ENCODE measurements at places on chromosomes 1 and 21.

GRCh38 chr1:66605419-66605997 is 71.6 kb downstream of the SGIP1 start:
- DNase-seq, result no peak

DNA sequence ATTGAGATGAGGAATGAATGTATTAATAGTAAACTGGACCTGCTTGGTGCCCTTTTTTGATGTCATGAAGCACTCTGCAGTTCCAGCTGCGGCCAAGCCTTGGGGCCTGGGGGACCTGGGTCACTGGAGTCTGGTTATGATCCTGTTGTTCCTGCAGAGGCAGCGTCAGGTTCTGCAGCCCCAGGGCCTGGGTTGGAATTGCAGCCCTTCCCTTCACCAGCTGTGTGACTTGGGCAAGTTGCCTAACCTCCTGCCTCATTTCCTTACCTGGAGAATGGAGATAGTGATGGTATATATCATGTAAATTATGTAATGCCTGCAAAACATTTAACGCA is 9.1 kb upstream of the ATP5PO start:
- no peak for DNase-seq

- no peak for DNase-seq
Measured at GRCh38 chr1:224676551-224676950, 60.4 kb downstream of the CNIH3 start.

DNA sequence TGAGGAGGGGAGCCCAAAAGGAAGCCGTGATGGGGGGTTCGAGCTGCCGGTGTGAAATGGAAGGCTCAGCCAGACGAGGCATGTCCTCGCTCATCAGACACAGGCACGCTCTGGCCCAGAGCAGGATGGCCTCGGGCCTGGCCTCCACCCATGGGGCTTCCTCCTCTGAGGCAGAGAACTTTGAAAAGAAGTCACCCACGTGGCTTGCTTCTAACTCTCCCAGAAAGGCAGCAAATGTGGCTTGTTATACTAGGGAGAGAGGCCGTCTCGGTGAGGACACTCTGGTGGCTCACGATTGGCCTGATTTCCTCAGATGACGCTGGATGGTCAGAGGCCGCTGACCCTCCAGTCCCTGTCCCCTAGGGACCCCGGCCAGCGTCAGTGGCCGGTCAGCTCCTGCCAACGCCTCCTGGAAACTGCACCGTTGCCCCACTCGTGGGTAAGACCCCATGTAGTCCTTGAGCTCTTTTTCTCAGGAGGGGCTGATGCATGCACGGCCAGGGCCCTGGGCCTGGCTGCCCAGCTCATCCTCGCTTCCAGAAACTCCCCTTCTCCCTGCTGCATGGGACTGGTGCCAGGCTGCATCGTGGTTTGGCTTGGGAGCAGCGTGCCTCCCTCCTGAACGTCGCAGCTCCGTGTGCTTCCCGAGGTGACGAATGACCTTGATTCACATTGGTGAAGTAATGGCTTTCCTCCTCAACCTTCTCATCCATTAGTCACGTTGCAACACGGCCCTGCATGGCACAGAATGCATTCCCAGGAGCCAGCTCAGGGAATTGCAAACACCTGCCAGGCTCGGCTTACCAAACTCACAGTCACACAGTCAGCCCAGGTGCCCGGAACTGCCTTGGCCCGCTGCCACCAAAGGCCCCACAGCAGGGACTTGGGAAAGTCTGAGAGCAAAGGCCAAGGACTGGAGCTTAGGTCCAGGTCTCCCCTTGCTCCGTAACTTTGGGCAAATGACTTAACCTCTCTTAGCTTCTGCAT is 58.8 kb downstream of the TOMM20 start:
- peak; percentile 62 for DNase-seq

DNA sequence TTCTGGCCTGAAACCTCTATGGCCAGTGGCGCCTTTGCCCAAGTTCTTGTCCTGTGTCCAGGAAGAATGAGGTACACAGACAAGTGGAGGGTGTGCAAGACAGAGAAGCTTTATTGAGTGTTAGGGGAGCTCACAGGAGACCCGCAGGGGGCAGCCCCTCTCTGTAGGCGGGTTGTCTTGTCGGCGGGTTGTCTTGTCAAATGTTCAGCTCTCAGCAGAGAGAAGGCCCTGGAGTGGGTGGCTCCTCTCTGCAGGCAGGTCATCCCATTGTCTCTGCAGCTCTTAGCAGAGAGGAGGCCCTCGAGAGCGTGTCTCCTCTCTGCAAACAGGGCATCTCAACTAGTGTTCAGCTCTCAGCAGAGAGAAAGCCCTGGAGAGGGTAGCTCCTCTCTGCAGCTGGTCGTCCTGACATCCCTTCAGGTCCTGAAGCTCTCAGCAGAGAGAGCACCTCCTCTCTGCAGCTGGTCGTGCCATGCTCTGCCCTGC is 11.0 kb downstream of the COL6A2 start:
- DNase-seq, result no peak

DNA sequence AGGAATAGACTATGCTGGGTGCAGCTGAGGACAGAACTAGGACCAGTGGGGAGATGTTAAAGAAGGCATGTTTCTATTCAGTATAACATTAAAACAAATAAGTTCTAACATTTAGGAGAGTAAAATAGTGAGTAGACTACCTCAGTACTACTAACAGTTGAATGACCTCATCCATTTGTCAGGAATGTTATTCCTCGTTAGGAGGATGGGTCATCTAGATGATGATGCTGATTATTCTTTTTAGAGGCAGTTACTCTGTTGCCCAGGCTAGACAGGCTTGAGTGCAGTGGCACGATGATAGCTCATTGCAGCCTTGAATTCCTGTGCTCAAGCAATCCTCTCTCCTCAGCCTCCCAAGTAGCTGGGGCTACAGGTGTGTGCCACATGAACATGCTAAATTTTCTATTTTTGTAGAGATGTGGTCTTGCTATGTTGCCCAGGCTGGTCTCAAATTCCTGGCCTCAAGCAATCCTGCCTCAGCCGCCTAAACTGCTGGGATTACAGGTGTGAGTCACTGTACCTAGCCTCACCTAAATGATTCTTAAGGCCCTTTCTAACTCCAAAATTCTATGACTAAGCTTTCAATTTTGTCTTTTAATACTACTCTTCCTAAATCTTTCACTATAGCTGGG is 9.3 kb downstream of the EEIG2 start:
- no peak for DNase-seq

- no peak for DNase-seq
Measured at GRCh38 chr1:210696709-210697108, 368.0 kb downstream of the HHAT start.

- no peak for DNase-seq
Measured at GRCh38 chr1:60696512-60696911, 385.8 kb upstream of the NFIA start.

DNA sequence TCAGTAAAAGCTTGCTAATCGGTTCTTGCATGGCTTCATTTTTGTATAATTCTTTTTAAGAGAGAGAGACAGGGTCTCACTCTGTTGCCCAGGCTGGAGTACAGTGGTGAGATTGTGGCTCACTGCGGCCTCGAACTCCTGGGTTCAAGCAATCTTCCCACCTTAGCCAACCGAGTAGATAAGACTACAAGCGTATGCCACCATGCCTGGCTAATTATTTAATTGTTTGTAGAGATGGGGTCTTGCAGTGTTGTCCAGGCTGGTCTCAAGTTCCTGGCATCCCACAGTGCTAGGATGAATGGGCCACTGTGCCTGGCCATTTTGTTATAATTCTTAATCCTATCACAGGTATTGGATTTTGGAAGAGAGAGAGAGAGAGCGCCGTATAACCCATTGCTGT is 23.4 kb downstream of the RCAN3 start:
- DNase-seq, result no peak

- DNase-seq, result no peak
Measured at GRCh38 chr21:23664193-23664694, 1943.0 kb downstream of the MRPL39 start.

GRCh38 chr1:182283746-182284544 is 107.6 kb downstream of the GLUL start:
- DNase-seq, result no peak

GRCh38 chr1:97192872-97193572 is 471.4 kb downstream of the PTBP2 start:
- no peak for DNase-seq

DNA sequence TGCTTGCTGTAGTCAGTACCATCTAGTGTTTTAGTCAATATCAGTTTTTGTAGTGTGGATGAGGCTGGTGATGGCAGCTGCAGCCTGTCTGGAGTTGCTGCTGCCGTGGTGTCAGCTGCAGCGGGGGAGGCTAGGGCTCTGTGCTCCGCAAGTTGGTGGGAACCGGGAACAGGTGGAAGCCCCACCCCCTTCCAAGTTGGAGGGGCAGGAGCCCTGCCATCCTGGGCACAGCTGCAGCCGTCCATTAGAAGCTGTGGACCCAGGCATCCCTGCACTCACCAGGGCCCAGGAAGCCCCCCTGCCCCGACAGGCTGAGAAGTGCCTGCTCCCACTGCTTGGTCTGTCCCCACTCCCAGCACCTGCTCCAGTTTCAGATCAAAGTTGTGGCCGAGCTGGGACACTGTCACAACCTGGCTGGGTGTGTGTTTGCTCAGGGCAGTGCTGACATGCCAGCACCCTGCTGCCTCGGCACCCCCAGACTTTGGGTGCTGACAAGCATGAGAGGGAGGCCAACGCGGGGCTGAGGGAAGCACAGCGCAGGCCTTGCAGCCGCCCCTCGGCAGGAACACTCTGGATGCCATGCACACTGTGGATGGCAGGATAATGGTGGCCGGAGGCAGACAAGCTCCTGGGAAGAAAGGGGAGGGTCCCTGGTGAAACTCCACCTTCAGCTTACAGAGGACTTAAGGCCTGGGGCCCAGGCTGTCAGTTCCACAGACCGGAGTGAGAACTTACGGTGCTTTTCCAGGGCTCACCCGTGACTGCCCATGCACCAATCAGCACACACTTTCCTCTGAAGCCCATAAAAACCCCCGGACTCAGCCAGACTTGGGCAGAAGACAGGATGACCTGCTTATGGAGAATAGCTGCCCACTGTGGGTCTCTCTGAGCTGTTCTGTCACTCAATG is 86.9 kb downstream of the ADARB1 start:
- no peak for DNase-seq

DNA sequence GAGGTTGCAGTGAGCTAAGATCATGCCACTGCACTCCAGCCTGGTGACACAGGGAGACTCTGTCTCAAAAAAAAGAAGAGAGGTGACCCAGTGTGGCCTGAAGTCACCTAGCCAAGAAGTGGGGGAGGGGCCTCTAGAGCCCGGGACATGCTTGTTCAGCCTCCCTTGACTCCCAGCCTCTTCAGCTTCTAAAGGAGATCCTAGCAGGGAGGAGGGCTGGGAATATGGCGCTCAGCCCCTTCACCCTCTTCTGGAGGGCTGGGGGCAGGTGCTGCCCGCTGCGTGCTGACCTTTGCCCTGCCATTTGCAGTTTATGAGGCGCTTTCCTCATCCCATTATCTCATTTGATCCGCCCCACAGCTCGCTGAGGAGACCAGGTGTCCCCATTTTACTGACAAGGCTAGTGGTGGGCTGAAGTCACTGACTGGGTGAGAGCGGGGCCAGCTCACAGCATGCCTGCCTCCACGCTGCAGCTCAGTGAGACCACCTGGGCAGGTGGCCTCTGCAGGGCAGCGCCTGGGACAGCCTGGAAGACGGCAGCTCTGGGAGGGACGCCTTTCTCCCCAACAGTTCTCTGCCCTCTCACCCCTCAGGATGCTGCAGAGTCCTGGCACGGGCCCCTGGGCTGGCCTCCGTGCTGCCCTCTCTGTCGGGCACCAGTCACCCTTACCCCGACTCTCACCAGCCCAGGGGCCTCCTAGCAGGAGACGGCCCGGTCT is 7.5 kb downstream of the ELF3 start:
- no peak for DNase-seq

GRCh38 chr1:41626146-41626545 is 141.7 kb upstream of the EDN2 start:
- DNase-seq, result no peak

DNA sequence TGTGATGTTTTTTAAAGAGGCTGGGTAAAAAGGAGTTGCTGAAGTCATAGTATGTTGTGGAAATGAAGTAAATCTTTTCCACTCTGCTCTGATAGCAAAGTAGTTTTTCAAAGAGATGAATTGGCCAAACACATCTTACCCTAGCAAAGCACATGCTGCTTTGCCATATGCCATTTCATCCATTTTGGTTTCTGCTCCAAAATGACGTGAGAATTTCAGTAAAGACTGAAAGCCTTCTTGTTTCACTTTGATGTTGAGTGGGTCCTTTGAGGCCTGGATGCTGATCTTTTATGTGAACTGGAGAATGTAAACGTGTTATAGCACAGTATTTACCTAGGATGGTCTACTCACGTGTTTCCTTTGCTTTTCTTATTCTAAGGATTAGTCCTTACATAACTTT is 73.3 kb upstream of the PGD start:
- no peak for DNase-seq

GRCh38 chr1:36508257-36508656 is 25.5 kb upstream of the CSF3R start:
- DNase-seq, result no peak

DNA sequence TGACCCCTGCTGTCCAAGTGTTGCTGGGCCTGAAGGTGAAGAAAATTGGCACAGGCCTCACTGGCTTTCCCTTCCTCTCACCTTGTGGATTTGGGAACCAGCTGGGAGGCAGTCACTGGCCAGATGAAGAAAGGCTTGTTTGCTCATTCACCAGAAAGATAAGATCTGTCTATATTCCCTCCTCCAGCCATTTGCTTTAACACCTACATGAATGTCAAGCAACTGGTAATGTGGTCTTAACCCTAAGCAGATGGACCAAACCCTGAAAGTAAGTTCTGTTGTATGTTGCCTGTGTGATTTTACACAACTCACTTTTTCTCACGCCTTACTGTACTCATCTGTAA is 10.3 kb upstream of the SRRM1 start:
- no peak for DNase-seq

- no peak for DNase-seq
Measured at GRCh38 chr1:80536461-80536860, 1264.3 kb upstream of the ADGRL2 start.

GRCh38 chr1:165734906-165735305 is 33.8 kb downstream of the TMCO1 start:
- DNase-seq, result no peak

GRCh38 chr1:219189952-219190351 is 16.3 kb downstream of the LYPLAL1 start:
- DNase-seq, result no peak

DNA sequence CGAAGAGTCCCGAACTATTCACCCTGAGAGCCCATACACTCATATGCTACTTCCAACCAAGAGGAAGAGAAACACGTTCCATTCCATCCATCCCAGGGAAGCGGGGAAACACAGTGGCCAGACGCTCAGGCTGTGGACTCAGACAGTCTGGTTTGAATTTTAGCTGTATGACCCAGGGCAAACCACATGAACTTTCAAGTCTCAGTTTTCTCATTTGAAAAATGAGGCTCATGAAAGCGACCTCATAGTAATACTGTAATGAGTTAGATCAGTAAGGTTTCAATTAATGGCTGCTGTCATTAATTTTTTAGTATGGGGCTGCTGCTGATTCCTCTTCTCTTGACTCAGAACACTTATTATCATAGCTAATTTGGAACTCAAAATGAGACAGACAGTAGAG is 1.5 kb downstream of the FCRL4 start:
- no peak for DNase-seq

GRCh38 chr1:20530306-20530705 is 22.1 kb upstream of the FAM43B start:
- no peak for DNase-seq
